ENCODE measurements at places on chromosomes 16 and 17. TPM values are rescaled to one million over a fixed set of nuclear protein-coding genes. Genes with fewer than 3 reads are reported as not detected.

The TNP2 gene
- total RNA-seq: not detected

The NEK8 gene
- 0.60 TPM for total RNA-seq

DNA sequence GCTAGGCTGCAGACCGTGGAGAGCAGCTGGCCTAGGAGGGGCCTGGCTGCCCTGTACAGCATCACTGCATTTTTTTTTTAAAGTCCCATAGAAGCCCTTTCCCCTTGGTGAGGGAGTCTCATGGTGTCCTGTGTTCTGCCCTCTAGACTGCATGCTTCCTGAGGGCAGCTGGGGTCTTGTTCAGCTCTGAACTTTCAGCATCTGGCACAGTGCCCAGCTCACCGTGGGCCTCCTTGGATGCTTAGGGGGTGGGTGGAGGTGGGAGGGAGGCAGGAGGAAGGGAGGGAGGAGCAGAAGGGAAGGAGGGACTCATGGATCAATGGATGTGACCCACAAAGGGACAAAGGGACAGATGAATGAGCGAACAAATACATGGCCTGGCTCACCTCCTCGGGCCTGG lies 63.4 kb upstream of the TMEM97 start:
- DNase-seq: no peak

- no peak for DNase-seq
These were observed 146.8 kb downstream of the CLEC16A start for GRCh38 chr16:11091021-11091785.

The PIPOX gene
- total RNA-seq: 1.1 TPM

- DNase-seq: no peak
These were observed 289.1 kb downstream of the CA10 start for GRCh38 chr17:51869387-51869786.

GRCh38 chr16:54506214-54506580 lies 219.6 kb upstream of the IRX3 start:
- no peak for DNase-seq

The CHP2 gene
- total RNA-seq: not detected

DNA sequence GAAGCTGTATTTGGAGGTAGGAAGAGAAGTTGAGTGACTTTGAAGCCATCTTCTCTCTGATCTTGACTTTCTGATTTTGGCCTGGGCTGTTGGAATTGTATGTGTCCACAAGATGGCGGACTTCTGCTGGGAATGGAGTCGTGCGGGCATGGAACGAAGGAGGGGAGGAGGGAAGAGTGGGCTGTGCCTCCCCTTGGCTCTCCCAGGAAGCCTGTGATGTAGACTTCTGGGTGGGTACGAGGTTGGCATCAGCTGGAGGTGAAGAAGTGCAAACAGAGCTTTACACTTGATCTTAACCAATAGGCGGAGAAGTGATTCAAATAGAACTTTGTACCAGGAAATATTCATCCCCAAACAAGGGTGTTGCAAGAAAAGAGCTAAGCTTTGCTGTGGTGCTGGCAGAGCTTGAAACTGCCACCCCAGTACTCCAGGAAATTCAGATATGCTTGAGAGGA lies 7.4 kb upstream of the TMEM220 start:
- DNase-seq: no peak

DNA sequence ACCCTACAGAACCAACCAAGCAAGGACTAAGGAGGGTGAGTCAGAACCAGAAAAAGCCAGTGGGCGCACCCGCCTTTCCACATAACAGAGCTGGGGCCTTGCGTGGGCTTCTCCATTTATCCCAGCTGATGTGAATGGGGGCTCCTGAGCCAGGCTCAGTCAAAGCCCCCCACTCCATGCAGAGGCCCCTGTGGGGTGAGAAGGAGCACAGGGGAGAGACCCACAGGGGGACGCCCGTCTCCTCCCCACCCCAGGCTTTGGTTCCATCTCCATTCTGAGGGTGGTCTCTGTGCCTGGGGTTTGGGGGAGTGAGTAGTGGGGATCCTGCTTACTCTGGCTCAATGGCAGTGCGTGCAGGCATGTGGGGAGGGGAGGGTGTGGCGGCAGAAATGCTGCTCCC lies 210.1 kb upstream of the TNRC6C start:
- peak; percentile 7 for DNase-seq

DNA sequence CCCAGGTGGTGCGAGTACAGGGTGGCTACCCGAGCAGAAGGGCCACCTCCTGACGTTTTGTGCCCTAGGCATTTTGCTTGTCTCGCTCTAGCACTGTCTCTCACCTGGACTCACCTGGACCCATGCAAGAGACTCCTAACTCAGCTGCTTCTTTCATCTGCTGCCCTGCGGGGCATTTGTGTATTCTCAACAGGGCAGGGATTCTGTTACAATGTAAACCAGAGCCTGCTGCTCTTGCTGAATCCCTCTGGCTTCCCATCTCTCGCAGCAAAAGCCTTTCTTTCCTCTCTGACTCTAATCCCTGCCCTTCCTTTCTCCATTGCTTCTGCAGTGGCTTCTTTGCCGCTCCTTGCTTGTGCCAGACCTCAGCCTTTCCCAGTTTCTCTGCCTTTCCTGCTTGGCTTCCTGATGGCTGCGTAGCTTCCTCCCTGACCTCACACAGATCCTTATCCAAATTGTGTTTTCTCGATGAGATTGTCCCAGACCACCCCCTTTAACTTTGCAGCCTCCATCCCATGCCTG lies 10.2 kb downstream of the ARSG start:
- no peak for DNase-seq

DNA sequence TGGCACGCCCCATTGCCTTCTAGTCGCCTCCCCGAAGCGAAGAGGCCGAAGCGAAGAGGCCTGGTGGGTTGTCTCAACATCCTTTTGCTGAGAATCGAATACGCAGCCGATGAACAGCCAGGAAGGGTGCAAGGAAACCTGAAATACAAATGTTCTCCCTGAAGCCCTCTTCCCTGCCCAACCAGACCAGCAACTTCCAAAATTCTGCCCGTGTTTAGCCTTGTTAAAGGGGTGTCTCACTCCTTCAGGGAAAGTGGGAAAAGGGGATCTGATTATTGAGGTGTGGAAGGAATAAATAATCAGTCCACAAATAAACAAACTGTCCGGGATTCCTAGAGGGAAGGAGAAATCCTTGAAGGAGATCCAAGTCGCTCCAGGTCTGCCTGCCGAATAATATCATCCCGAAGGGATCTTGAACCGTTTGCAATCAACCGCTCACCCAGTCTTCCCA lies 1.4 kb upstream of the FOXC2 start:
- DNase-seq: no peak

GRCh38 chr16:59701963-59702930 lies 968.1 kb upstream of the GOT2 start:
- no peak for DNase-seq

GRCh38 chr16:65624666-65625065 lies 502.8 kb upstream of the CDH11 start:
- no peak for DNase-seq

The ITGAD gene
- total RNA-seq: 0.11 TPM
